Aorta (tissue), 5 donors: ENCODE measurements at places on chromosomes 1 and 21. TPM values are rescaled to one million over a fixed set of nuclear protein-coding genes. Genes with fewer than 3 reads are reported as not detected.
A peak's percentile ranks its signal among the peaks of the same experiment; 100 is the strongest.

The ABCG1 gene
- 24.2 TPM for total RNA-seq

The CD84 gene
- total RNA-seq = 22.9 TPM

The CITED4 gene
- 19.0 TPM for total RNA-seq

- DNase-seq = peak; percentile 54
Observed at GRCh38 chr21:40143822-40144525, 276.7 kb downstream of the PCP4 start.

DNA sequence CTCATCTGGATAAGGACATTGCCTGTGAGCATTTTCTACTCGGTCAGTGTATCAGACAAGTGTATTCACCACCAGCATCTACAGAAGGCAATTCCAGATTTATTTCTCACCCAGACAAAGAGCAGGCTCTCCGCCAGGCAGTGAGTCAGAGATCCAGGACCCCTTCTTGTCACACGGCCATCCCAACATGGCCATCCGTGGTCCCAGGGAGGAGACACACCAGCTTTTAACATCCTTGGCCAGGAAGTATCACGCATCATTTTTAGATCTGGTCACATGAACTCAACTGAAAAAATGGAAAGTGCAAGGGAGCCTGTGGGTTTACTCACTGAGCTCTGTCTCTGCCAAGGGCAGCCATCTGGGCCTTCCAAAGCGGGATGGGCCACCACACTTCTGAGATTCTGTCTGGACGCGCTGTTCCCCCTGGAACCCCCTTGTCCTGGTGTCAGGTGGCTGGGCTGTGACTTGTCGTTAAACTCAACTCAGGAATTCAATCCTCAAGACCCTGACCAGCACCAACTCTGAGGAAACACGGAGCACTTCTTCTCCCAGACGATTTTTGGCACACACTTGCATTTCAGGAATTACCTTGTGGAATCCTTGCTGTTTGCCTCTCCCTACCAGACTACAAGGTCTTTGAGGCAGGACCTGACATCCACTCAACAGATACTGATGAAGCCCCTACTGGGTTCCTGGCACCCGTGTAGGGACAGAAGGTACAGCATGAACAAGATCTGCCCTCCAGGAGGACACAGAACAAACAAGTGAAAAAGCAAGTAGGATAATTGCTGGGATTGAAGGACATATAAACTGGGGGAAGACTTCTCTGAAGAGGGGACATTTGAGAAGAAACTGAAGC lies 21.6 kb upstream of the CCSAP start:
- DNase-seq = no peak

DNA sequence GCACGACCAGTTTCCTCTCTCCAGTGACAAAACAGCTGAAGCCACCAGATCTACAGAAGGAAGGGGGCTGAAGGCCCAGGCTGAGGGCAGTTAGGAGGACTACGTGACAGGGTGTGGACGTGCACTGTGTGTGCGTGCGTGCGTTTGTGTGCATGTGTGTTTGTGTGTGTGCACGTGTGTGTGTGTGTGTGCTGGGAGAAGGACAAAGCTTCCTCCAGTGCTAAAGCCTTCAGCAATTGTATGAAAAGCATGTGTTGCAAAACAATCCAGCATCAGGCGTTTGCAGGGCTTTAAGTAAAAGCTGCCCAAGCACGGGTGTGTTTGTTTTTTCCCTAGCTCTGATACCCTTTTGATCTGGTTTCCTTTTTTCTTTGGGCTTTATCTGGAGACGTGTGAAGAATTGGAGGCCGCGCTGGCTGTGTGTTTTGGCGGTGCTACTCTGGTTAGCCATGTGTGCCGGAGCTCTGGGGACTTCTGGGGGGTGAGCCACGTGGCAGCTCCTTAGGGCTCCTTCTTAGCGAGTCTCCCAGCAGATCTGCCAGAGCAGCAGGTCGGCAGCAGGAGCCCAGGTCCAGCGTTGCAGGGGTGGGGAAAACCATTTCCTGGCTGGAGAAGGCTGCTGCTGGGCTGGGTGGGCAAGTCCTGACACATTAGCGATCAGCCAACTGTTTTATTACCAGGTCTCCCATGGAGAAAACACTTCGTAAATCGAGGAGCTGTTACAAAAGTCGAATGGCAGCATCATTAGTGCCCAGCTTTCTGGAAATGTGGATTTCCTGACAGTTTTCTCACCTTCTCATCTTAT lies 73.4 kb downstream of the UCK2 start:
- DNase-seq = peak; percentile 53

DNA sequence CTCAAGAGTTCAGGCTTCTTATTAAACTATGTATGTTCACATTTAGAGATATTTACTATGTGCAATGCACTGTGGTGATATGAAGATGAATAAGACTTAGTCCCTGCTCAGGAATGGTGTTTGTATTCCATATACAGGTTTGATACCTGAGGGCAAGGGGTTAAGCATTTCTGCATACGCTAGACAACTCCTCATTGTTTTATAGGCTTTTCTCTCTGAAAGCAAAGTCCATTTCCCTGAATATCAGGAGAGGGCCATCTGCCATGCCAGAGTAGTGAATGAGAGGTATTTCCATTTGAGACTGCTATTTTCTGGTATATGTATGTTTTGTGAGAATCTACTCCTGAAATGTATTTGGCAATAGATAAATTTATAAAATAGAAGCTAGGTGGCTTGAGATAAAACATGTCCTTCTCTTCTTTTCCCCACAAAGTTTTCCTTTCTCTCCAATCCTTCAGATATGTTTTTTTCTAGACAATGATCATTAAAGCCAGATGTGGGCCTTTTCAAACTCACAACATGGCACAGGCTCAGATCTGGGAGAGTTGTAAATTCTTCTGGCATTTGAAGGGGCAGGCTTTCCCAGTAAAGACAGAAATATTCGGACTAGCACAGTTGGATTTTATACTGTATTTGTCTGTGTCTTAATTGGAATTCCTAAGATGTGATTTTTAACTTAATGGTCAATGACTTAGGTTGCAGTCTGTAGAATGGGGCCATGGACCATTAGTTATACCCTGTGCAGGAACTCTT lies 73.3 kb upstream of the WDR26 start:
- no peak for DNase-seq
